ELR (cell line): ENCODE measurements at places on chromosomes 5 and 9.
A peak's percentile ranks its signal among the peaks of the same experiment; 100 is the strongest.

DNA sequence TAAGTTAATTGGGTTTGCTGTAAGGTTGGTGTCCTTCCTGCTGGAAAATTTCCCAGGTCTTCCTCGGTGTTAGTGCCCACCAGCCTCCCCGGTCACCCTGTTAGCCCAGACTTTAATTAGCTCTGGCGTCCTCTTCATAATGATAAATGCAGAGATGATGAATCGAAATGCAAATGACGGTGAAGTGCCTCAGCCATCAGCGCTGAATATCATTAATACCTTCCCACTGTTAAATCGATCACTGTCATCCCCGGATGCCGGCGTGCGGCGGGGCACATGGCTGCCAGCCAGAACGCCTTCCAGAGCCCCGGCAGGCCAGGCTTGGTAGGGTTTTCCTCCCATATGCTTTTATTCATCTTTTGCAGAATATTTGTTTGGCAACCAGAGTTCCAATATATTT is 204.5 kb downstream of the IRX2 start:
- no peak for DNase-seq

GRCh38 chr5:175464074-175464941 is 14.1 kb upstream of the SFXN1 start:
- peak; percentile 52 for DNase-seq

- no peak for DNase-seq
Observed at GRCh38 chr5:56070851-56071465, 76.2 kb upstream of the IL6ST start.

DNA sequence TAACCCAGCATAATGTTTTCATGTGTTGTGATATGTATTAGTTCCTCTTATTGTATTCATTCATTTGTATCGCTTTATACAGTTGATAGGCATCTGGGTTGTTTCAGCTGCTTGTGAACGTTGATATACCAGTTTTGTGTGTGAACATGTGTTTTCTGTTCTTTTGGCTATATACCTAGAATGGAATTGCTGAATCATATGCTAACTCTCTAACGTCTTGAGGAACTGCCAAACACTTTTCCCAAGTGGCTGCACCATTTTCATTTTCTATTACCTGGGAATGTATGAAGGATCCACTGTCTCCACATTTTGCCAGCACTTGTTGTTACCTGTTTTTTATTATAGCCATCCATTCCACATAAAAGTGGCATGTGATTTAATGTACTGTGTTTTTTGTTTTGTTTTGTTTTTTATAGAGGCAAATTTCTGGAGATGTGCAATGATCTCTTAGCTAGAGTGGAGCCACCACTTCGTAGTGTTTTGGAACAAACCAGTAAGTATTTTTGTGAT is 34.6 kb downstream of the HSPA4 start:
- no peak for DNase-seq

DNA sequence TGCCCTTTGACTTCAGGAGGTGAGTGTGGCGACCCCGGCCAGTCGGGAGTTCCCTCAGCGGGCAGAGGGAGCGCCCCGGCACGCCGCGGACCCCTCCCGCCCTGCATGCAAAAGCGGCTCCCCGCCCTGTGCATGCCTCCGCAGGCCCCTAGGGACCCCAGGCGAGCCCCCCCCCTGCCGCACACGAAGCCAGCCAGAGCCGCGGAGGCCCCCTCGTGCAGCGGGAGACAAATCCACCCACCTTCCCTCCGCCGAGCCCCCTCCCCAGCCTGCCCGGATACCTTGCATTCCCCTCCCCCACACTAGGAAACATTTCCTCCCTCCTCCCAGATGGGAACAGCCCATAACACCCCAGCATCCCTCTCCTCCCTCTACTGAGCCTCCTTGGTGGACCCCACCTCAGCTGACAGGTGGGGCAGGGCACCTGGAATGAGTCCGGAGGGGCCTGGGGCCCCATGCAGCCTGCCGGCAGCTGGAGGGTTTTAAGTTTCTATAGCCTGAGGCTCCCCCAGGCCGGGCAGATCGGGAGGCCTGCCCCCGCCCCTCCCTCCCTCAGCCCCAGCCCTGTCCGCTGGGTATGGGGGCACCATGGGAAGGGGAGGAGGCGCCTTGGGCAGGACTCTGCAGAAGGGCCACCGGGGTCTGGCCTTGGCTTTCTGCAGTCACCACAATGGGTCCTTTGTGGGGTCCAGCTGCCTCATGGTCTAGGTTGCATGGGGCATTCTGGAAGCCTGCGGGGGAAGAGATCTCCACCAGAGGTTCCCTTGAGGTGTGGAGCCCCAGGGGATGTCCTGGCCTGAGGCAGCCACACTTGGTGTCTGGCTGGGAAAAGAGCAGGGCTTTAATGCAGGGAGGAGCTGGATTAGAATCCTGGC is 601 bp downstream of the ERGIC1 start:
- DNase-seq: peak; percentile 54

- DNase-seq: no peak
Observed at GRCh38 chr5:92283521-92283920, 900.4 kb upstream of the ARRDC3 start.

- DNase-seq: no peak
Observed at GRCh38 chr9:132804576-132805295, 73.3 kb downstream of the AK8 start.

DNA sequence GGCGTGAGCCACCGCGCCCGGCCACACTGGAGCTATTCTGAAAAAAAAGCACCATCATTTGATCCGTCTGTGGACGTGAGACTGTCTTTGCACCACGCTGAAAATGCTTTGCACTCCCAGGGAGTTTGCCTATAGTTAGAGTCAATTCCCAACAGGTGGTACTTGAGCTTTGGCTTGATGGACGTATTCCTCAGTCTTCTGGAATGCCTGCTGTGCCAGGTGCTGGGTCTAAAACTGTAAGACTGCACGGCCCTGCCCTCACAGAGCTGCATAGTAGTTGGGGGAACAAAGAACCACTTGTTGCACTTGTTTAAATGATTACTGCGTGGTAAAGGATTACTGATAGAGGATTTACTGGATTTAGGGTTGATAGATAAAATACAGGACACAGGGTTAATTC is 3.4 kb upstream of the CCNO start:
- DNase-seq: no peak

GRCh38 chr9:4489919-4490704 is at the start of gene SLC1A1:
TSS of gene SLC1A1 (plus strand) at chr9:4490468. CDS start at chr9:4490680, 212 bp downstream.
- peak; percentile 41 for DNase-seq

DNA sequence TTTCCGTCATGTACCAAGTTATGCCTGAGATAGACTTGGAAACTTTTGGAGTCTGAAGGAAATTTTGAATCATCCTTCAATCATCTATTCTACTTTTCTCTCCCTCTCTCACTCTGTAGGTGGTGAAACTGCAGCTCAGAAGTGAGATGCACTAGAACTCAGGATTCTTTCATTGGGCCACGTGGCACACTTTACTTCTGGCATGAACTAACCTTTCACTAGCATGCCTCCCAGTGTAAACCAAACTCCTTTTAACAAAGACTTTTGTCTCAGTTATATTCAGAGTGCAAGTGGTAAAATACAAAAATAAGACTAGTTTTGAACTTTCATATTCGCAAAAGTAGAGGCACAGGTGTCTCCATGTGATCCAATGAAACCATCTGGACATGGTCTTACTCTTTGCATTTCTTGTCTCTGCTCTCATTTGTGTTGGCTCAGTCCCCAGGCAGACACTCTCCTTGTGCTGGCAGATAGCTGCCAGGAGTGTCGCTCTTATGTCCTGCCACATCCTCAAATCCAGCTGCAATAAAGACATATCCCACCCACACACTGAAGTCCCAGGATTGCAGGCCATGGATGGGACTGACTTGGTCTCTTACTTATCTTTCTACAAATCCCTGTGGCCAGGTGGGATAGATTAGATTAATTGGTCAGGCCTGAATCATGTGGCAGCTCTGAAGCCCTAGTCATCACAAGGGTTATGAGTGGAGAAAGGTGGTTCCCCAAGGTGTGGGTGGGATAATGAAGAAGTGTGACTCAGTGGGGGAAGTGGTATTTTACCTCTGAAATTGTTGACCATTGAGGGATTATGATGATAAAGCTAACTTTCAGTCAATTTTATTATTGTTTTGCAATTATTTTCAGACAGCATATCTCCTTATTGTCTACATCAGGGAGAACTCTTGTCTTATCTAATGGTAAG is 267.5 kb downstream of the GABRB2 start:
- DNase-seq: no peak

GRCh38 chr5:155475318-155475717 is 461.8 kb downstream of the KIF4B start:
- DNase-seq: no peak

- DNase-seq: no peak
Observed at GRCh38 chr5:45691656-45692055, 4.5 kb downstream of the HCN1 start.

DNA sequence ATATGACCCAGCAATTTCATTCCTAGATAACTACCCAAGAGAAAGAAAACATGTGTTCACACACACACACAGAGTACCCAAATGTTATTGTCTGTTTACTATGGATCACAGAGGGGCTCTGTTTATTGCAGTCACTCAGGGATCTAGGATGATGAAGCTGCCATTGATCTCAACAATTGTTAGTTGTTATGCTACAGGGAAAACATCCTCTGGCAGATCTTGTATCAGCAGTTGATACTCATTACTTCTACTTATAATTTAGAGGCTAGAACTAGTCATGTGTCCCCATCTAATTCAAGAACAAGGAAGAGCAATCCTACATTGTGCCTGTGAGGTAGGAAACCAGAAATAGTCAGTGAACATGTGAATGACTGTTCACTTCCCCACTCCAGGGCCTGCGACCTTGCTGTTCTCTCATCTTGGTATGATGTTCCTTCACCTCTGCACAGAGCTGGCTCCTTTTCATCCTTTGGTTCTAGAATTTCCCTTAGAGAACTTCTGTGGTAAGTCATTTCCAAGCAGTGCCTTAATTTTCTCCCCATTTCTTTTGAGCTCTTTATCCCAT is 30.3 kb downstream of the NMUR2 start:
- no peak for DNase-seq

DNA sequence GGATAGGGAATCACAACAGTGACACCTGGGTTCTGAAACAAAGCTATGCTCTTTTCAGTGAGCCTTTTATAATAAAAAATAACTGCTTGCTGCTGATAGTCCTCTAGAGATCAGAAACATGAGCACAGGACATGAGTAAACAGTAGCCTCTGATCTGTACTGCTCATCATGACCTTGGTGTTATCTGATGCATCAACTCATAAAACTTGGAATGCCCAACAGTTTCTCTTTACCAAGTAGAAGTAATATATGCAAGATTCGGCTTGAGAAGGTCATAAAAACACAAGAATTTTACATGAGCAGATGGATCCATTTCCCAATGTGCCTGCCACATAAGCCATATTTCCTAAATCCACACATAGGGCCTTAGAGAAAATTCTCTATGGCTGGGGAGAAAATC is 318.3 kb upstream of the GRAMD2B start:
- DNase-seq: no peak

- no peak for DNase-seq
Observed at GRCh38 chr5:174514983-174515394, 209.4 kb upstream of the MSX2 start.

GRCh38 chr5:137383909-137384308 is 115.2 kb downstream of the SPOCK1 start:
- DNase-seq: no peak

GRCh38 chr9:94929369-94929756 is 202.9 kb downstream of the AOPEP start:
- DNase-seq: no peak

DNA sequence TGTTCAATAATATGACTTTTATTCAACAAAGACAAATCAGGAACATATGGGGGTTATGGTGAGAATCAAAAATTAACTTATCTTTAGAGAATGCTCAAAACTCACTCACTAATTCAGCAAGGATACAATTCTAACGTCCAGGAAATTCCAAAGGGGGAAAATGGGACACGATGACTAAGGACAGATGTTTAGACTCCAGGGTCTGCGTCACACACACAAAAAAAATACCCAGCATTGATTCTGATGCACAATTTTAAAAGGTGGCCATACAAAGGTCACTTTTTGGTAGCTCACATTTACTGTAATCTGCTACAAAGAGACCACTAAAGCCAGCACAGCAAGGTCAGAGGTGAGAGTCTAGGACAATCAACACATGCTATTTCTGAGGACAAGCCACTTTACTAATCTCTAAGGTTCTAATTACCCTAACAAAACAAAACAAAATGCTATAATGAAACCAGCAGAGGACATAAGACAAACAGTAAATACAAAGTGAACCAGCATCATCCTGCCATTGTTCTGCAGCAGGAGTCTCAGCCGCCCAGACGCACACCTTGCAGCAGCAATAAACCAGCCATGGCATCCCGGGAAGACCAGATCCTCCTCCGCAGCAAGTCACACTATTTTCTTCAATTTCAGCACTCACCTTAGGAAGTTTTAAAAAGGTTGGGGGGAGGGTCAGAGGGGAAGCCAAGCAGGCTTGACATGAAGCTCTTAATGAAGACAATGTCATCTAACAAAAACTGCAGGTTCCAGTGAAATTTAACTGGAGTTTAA is 57.8 kb downstream of the TTC39B start:
- DNase-seq: peak; percentile 76

DNA sequence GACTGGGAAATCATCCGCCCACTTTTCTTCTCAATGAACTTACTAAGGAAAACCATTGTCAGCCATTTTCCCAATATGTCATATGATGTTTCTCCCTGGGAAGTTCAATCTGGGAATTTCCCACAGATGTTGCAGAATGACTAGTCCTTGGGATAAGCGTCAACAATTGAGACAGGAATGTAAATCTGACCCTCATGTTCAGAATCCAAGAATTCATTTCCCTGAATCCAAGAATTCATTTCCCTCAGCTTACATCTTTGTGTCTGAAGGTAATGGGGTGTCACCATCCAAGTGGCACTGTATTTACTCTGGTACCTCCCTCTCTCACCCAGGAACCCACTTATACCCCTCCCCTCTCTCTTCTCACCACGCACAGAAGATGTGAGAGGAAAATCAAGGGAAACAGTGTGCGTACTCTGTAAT is 7.4 kb downstream of the KLF9 start:
- DNase-seq: peak; percentile 93

- no peak for DNase-seq
Observed at GRCh38 chr5:119212676-119213075, 141.8 kb downstream of the DMXL1 start.

GRCh38 chr5:179323026-179323870 is 22.0 kb downstream of the ADAMTS2 start:
- DNase-seq: no peak

- DNase-seq: no peak
Observed at GRCh38 chr5:174381241-174381640, 335.7 kb downstream of the NSG2 start.
